ENCODE measurements at places on chromosomes 5 and 9.

- DNase-seq = no peak
Measured at GRCh38 chr9:72129271-72130156, 19.7 kb upstream of the GDA start.

DNA sequence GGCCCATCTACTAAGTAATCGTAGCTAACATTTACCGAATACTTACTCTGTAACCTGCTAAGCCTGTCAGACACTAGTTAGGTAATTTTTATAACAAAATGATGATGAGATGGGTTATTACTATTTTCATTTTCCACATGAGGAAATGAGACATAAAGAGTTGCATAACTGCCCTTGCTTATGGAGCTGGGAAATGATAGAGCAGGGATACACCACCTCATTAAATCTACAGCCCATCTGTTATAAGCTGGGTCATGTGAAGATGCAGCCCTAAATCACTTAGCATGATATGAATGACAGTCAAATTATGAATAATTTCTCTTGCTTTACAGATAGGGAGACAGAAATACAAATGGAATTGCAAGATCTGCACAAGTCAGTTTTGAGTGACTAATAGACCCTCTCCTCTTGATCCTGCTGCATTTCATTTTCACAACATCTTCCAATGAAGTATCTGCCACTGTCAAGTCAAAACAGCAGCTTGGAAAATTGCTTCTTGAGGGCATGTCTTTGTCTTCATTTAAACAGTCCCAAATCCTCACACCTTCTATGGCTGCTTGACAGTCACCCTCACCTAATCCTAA is 364.7 kb downstream of the PRELID2 start:
- no peak for DNase-seq

- no peak for DNase-seq
Measured at GRCh38 chr5:34731435-34732232, 75.5 kb downstream of the RAI14 start.

GRCh38 chr9:135905380-135906258 is 1.7 kb downstream of the CAMSAP1 start:
- DNase-seq = peak; percentile 85

GRCh38 chr5:81825237-81825636 is 74.3 kb upstream of the SSBP2 start:
- no peak for DNase-seq

All from stimulated activated CD4-positive, alpha-beta T cell treated with anti-CD3 and anti-CD28 coated beads, Interleukin-4, amount 100 ng/mL, for 24 hours (primary cell).